Activated naive CD8-positive, alpha-beta T cell treated with anti-CD3 and anti-CD28 coated beads, Interleukin-2, amount 10 ng/mL, durations not matched to agents 7 days and 5 days (primary cell): ENCODE measurements at places on chromosomes 12 and 14. TPM values are rescaled to one million over a fixed set of nuclear protein-coding genes. Genes with fewer than 3 reads are reported as not detected.

- no peak overlapping the region for H3K27ac ChIP-seq
- H3K4me3 ChIP-seq = no peak overlapping the region
- no peak for DNase-seq
- H3K36me3 ChIP-seq = no peaks in the 10 kb centered on the region
Measured at GRCh38 chr14:79436335-79436734, 775.0 kb downstream of the DIO2 start.

- no peak for DNase-seq
- no peak overlapping the region for H3K4me3 ChIP-seq
Measured at GRCh38 chr12:94721173-94721572, 70.8 kb upstream of the TMCC3 start.

DNA sequence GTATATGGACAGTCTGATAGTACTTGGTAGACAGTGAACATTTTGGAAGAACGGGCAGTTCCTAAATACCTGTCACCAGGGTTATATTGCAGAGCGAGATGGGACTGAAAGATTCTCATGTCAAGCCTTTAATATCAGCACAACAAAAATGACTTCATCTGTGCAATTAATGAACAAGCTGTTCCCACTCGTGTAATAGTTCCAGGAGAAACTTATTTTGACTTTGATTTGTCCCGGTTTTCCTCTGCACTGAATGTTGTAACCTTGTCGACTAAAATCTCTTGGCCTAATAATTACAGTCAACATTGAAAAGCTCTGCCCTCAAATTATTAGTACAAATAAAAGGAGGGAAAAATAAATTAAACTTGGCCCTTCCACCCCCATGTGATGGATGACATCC lies 79.5 kb downstream of the WASHC3 start:
- DNase-seq = no peak
- H3K36me3 ChIP-seq = no peaks in the 10 kb centered on the region
- H3K27ac ChIP-seq = no peak overlapping the region
- H3K4me1 ChIP-seq = no peaks in the 10 kb centered on the region
- no peak overlapping the region for H3K4me3 ChIP-seq

The GRIP1 gene
- 0.34 TPM for total RNA-seq

The SDR9C7 gene
- not detected for total RNA-seq

DNA sequence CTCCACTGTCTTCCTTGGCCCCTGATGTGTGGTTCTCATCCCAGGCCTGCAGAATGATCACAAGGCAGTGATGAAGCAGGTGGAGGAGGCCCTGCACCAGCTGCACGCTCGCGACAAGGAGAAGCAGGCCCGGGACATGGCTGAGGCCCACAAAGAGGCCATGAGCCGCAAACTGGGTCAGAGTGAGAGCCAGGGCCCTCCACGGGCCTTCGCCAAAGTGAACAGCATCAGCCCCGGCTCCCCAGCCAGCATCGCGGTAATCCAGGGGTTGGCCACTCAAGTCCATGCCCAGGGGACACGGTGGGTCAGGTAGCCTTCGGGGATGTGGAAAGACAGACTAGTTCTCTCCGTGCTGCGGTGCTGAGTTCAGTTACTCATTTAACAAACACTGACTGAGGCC lies 11.0 kb downstream of the PSMD9 start:
- H3K36me3 ChIP-seq = peaks cover 20% of the 10 kb centered on the region
- no peak for DNase-seq
- H3K4me1 ChIP-seq = peaks cover 2% of the 10 kb centered on the region

DNA sequence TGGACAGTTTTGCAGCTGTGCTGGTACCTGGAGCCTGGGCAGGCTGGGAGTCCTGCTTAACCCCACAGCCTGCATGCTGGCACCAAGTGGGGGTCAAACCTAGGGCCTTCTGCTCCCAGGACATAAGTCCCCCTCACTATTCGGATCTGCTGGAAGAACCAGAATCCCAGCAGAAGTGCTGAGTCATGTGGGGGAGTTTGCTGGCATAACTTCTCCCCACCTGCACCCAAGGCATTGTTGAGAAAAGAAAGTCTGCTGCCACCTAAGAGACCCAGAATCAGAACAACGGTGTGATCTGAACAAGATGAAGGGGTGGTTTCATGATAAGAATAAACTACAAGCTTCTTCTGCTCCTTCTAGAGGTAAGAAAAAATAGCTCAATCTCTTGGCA lies 102.7 kb downstream of the RBM19 start:
- no peak overlapping the region for H3K27ac ChIP-seq
- no peak for DNase-seq
- peaks cover 3% of the 10 kb centered on the region for H3K36me3 ChIP-seq
- peak overlapping the region; percentile 28 for H3K4me3 ChIP-seq

The AMDHD1 gene
- 1.3 TPM for total RNA-seq

DNA sequence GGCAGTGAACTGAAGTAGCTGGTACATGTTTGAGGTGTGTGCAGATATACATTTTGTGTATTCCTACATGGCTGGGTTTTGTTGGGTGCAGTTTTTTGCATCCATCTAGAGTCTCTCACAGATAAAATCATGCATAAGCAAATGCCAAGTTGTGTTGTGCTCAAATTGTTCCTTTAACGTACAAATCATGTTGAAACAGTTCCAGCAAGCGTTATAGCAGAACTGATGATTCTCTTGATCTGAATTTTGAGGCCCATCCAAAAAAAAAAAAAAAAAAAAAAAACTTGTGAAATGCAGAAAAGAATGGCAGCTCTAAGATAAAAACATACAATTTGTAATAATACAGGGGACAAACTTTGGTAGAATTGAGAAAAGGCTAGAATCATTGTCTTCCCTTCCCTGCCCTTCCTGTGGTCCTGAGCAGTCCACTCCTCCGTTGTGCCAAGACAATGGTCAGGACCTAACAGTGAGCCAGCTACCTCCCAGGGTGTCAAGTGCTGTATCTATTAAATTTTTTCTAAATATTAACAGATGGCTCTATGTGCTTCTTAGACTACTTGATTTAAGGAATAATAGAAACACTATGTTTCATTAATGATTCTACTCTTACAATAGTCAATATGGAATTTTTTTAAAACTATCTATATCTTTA lies 122.1 kb downstream of the PLEKHA5 start:
- no peak overlapping the region for H3K4me3 ChIP-seq
- no peaks in the 10 kb centered on the region for H3K4me1 ChIP-seq
- no peaks in the 10 kb centered on the region for H3K27me3 ChIP-seq
- DNase-seq = no peak
- no peaks in the 10 kb centered on the region for H3K36me3 ChIP-seq
